Stimulated activated CD8-positive, alpha-beta memory T cell treated with anti-CD3 and anti-CD28 coated beads, Interleukin-7, amount 100 ng/mL, for 1 hour (primary cell): ENCODE measurements at places on chromosomes 7 and 10.

GRCh38 chr10:121873236-121873635 lies 54.6 kb downstream of the ATE1 start:
- no peak for DNase-seq

GRCh38 chr10:34768261-34768971 lies 46.7 kb downstream of the PARD3 start:
- DNase-seq, result no peak

GRCh38 chr7:138892006-138892630 lies 89.1 kb downstream of the KIAA1549 start:
- DNase-seq, result no peak

- DNase-seq, result no peak
Observed at GRCh38 chr10:17821893-17822292, 12.7 kb downstream of the MRC1 start.

- DNase-seq, result no peak
Observed at GRCh38 chr10:45373003-45373575, 927 bp upstream of the ALOX5 start.

- no peak for DNase-seq
Observed at GRCh38 chr10:71467161-71467560, 70.4 kb downstream of the CDH23 start.

- DNase-seq, result no peak
Observed at GRCh38 chr10:27620430-27621397, 116.6 kb downstream of the RAB18 start.

DNA sequence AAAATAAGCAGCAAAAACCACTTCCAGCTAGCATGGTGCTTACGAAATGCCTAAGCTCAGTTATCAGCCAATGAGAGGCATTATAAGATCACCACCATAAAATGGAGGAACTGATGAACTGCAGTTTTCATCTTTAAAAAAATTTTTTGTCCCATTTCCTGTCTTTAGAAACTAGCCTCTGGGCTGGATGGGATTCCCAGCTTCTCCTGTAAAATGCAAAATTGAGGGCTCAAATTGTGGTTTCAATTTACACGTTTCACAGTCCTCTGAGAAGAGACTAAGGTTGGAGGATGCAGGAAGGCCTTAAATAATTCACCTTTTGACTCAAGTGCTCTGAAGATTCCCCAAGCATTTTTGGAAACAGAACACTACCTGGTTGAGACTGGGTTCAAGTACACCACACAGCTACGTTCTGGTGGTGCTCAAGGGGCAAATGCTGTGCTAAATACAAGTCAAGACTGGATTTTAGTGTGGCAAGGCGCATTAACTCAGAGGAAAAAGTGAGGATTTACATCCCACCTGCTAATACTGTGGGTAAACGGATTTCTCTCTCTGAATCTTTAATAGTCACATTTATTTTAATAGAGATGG lies 951 bp downstream of the ZNF25 start:
- no peak for DNase-seq

GRCh38 chr7:51269911-51270310 lies 46.7 kb downstream of the COBL start:
- no peak for DNase-seq

- DNase-seq, result no peak
Observed at GRCh38 chr7:3592401-3593134, 291.5 kb downstream of the SDK1 start.

GRCh38 chr7:105989686-105990085 lies 26.6 kb downstream of the CDHR3 start:
- no peak for DNase-seq

DNA sequence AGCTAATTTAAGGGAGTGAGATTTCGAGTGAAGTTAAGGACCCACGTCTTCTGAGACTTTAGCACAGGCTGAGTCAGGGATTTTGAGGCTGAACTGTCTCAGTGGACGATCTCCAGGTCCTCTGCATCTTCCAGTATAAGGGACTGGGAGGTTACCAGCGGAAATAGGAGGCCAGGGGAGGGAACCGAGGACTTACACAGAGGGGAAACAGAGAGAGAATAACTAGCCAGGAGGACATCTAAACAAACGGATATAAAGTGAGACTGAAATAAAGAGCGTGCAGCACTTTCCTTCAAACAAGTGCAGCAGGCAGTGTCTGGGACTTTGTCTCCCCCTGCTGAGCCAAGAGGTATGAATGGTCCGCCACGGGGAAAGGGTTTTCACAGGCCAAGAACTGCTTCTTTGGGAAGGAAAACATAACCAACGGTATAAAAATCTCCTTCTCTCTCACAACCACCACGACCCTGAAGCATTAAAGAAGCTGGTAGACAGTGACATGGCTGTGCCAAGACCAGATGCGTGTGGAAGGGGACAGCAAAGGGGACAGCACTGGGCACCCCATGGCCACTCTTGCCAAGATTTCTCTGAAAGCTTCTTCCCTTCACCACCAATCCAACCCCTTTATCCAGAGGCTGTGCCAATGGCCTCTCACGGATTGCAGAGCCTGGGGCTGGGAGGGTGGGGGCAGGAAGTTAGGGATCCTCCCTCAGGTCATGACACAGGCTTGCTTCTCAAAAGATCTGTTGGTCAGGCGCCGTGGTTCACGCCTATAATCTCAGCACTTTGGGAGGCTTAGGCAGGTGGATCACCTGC lies 72.0 kb downstream of the SLC37A3 start:
- peak; percentile 25 for DNase-seq

- no peak for DNase-seq
Observed at GRCh38 chr10:101330231-101330630, 23.7 kb upstream of the BTRC start.

DNA sequence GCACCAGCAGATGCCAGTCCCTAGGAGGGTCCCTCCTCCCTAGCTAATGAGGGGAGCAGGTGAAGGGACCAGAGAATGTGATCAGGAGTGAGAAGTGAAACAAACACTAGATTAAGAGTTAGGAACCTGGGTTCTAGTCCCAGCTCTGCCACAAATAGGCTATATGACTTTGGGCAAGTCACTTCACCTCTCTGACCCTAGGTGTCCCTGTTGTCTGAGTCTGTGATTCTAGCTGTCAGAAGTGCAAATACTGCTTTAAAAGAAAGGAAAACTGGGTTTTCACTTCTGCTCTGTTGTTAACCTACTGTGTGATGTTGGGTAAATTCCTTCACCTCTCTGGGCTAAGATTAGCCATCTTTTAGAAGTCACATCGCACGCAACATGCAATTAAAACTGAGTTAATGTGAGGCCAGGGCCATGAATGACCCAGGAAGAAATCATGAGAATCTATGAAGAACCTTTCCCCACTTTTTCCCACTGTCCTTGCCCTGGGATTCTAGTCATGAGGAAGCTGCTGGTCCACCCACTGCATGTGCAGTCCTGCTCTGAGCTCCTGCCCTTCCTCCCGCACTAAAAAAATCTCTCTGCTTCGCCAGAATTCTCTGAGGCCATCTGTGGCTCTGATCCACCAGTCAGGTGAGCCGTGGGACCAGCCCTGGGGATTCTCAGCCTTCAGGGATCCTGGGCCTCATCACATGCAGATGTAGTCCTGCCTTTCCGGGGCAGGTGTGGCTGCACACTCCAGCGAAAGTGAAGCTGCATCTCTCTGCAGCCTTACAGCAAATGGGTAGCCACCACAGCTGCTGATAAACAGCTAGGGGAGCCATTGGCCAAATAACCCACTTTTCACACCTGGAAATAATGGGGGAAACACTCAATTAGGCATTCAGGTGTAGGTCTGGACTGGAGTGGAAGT lies 181.7 kb downstream of the PLXNA4 start:
- DNase-seq, result no peak

GRCh38 chr10:7955446-7955845 lies 99.0 kb upstream of the GATA3 start:
- no peak for DNase-seq

GRCh38 chr10:35387768-35388167 lies 51.5 kb downstream of the CCNY start:
- DNase-seq, result no peak

DNA sequence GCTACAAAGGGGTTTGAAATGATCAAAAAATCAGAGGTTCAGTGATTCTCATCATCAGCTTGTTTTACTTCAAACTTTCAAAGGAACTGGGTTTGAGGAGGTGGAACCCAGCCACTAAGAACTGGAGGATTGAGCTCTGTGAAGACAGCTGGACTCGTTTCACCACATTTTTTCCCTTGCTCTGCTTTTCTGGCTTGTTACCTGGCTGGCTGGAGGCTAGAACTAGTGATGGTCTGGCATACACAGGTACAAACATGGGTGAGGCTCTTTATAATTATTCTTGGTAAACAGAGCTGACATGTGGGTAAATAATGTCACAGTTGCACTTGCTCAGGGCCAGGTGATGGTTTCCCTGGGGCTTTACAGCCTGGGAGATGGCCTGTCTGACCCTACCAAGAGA lies 352.5 kb downstream of the FGFR2 start:
- no peak for DNase-seq

DNA sequence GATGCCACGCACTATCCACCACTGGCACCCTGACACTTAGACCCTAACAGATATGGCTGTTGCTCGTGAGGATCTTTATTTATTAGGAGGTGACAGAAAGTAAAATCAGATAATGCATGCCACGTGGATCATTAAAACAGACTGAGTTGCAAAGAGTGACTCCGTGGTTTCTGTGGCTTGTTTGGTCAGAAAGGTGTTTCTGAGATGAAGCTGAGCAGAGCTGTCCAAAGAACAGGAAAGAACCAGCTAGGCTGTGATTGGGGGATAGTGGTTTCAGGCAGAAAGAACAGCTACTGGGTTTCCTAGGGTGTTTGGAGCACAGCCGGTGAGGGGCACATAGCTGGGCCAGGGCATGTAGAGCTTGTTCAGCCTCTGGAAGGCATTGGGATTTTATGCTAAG lies 34.4 kb downstream of the CSGALNACT2 start:
- no peak for DNase-seq

GRCh38 chr10:118666350-118666749 lies 70.9 kb upstream of the PRLHR start:
- DNase-seq, result no peak

- DNase-seq, result no peak
Observed at GRCh38 chr10:13651969-13652720, 65.4 kb downstream of the PRPF18 start.

- no peak for DNase-seq
Observed at GRCh38 chr7:11833431-11833830, 1.4 kb upstream of the THSD7A start.

DNA sequence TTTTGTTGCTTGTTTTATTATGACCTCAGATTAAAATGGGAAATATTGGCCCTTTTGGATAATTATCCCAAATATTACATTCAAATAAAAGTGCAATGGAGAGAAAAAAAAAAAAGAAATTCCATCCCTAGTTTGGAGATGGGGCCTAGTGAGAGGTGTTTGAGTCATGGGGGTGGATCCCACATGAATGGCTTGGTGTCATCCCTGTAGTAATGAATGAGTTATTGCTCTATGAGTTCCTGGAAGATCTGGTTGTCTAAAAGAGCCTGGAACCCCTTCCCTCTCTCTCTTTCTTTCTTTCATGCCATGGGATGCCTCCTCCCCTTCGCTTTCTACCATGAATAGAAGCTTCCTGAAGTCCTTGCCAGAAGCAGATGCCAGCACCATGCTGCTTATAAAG lies 44.3 kb downstream of the MSRB2 start:
- no peak for DNase-seq

DNA sequence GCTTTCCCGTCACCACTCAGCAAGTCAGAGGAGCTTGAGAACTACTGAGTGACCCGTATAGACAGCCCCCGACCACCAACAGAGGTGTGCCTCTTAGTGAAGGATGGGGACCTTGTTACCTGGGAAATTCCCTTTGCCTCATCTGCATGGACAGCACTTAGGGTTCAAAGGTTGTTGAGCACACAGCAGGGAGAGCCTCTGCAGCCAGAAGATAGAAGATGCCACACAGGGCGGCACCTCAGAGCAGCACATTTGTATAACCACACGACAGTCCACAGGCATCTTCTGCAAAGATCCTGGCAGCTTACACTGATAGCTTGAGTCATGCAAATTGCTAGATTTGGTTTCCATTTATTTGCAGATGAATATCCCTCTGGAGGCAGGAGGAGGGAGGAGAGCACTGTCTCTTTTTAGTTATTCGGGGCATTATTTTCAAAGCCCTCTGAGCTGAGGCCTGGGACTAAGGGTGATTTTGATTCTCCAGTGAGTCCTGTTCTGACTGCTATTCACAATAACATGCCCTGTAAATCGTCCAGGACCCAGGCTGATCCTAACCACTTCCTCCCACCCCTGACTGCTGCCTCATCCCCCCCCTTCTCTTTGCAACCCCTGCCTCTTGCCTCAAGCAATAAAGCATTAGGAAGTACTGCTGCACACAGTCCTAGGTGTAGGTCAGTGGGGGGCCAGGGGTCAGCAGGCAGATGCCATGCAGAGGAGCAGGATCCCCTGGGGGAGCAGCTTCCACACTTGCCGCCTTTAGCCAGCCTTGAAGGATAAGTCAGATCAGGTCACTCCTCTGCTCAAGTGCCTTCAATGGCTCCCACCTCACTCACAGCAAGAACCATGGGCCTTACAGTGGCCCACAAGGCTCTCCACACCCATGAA lies 24.6 kb upstream of the INMT start:
- no peak for DNase-seq
